ENCODE measurements at places on chromosomes 1 and 21. TPM values are rescaled to one million over a fixed set of nuclear protein-coding genes. Genes with fewer than 3 reads are reported as not detected.
A peak's percentile ranks its signal among the peaks of the same experiment; 100 is the strongest.

- no peak for DNase-seq
- H3K36me3 ChIP-seq: no peaks in the 10 kb centered on the region
- H3K27me3 ChIP-seq: peaks cover 9% of the 10 kb centered on the region
- H3K27ac ChIP-seq: no peak overlapping the region
- no peaks in the 10 kb centered on the region for H3K4me1 ChIP-seq
Observed at GRCh38 chr1:107378866-107379265, 238.0 kb downstream of the NTNG1 start.

DNA sequence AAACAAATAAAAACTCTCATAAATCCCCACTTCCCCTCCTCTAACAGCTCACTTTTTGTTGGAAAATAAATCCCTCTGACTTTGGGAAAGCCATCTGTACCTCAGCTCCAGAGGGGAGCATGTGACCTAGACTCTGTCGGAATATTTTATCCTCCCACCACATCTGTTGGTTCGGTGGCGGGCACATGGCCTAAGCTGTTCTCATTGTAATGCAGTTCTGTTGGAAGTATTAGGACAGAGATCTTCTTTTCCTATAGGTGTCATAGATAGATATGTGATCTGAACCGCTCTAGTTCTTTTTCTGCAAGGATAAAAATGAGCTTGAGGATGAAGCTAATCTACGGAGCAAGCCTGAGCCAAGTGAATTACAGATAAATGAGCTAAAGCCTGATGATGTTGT is 50.5 kb upstream of the EPS8L3 start:
- H3K36me3 ChIP-seq: peaks cover 4% of the 10 kb centered on the region
- H3K27ac ChIP-seq: no peak overlapping the region
- no peak overlapping the region for H3K4me3 ChIP-seq
- H3K4me1 ChIP-seq: peaks cover 3% of the 10 kb centered on the region
- no peak for DNase-seq

DNA sequence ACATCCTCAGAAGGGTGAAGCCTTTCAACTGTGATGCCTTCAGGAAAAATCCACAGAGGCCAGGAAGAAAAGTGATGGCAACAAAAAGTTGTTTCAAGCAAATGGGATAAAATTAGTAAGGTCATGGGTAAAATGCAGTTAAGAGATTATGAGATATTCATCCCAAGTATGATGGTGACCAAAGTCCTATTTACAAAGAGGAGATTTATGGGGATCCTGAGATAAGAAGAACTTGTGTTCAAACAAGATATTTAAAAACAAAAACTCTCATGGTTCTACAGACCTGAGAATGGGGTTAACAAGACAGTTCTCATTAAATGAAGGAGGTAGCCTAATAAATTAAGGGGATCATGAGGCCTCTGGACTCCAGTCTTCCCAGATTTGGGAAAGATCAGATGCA is 184.4 kb downstream of the FCRL5 start:
- H3K36me3 ChIP-seq: no peaks in the 10 kb centered on the region
- H3K27ac ChIP-seq: no peak overlapping the region
- H3K4me3 ChIP-seq: no peak overlapping the region
- DNase-seq: no peak
- H3K27me3 ChIP-seq: peaks cover 8% of the 10 kb centered on the region
- H3K4me1 ChIP-seq: no peaks in the 10 kb centered on the region

DNA sequence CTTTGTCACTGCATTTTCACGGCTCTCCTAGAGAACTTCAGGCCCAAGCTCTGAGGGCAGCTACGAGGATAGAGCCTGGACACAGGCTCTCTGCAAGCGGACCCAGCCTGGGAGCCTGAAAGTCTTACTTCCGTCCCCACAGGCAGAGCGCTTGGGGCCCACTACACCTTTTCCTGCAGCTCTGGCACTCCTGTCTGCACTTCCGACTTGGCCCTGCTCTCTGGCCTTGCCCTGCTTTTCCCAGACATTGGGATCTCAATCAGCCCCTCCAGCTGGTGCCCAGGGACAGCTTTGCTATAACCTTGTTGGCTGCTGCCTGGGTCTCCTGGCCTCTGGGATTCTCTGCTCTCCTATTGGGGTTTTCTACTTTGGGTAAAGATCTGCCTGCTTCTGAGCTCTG is 27.6 kb downstream of the WNT4 start:
- DNase-seq: no peak
- H3K27ac ChIP-seq: no peak overlapping the region
- H3K27me3 ChIP-seq: no peaks in the 10 kb centered on the region
- H3K4me1 ChIP-seq: no peaks in the 10 kb centered on the region
- peaks cover 4% of the 10 kb centered on the region for H3K36me3 ChIP-seq
- H3K4me3 ChIP-seq: no peak overlapping the region

DNA sequence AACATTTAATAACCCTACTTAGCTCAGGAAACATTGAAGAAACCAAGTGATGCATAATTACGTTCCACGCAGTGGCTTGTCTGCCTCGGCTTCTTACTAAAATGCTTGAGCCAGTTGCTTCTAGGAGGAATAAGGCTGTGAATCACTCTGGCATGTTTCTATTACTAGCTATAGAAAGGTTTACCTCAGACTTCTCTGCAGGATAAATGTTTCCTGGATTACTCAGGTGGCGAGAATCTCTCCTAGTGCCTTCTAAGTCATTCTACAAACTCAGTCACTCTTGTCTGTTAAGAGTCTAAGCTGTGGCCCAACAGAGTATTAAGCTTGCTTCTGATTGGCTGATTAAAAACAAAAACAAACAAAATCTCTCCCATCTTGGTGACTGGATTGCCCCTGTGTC is 92.0 kb upstream of the RALGPS2 start:
- DNase-seq: no peak
- H3K4me3 ChIP-seq: no peak overlapping the region
- no peaks in the 10 kb centered on the region for H3K36me3 ChIP-seq
- H3K27me3 ChIP-seq: peaks cover 2% of the 10 kb centered on the region

The SPRR1A gene
- total RNA-seq: not detected

DNA sequence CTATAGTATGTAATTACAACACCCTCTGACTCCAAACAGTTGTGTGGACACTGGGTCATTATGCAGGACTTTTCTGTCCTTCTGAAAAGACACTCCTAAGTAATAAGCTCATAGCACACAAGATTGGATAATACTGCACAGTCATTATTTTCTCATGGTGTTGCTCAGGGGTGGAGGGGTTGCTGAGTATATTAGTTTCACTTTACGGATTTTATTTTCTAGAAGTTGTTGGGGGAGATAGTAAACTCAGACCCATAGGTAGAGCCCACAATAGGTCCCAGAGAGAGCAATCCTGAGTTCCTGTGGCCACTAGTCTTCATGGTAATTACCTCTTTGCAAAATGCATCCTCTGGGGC is 53.4 kb downstream of the DUSP10 start:
- H3K4me3 ChIP-seq: no peak overlapping the region
- H3K4me1 ChIP-seq: peaks cover 11% of the 10 kb centered on the region
- H3K27ac ChIP-seq: no peak overlapping the region
- no peak for DNase-seq
- no peaks in the 10 kb centered on the region for H3K27me3 ChIP-seq
- H3K36me3 ChIP-seq: no peaks in the 10 kb centered on the region

- no peak overlapping the region for H3K4me3 ChIP-seq
- no peaks in the 10 kb centered on the region for H3K27me3 ChIP-seq
- no peak overlapping the region for H3K27ac ChIP-seq
Observed at GRCh38 chr1:53391982-53392381, 64.1 kb upstream of the LRP8 start.

The LAMC2 gene
- total RNA-seq: not detected

DNA sequence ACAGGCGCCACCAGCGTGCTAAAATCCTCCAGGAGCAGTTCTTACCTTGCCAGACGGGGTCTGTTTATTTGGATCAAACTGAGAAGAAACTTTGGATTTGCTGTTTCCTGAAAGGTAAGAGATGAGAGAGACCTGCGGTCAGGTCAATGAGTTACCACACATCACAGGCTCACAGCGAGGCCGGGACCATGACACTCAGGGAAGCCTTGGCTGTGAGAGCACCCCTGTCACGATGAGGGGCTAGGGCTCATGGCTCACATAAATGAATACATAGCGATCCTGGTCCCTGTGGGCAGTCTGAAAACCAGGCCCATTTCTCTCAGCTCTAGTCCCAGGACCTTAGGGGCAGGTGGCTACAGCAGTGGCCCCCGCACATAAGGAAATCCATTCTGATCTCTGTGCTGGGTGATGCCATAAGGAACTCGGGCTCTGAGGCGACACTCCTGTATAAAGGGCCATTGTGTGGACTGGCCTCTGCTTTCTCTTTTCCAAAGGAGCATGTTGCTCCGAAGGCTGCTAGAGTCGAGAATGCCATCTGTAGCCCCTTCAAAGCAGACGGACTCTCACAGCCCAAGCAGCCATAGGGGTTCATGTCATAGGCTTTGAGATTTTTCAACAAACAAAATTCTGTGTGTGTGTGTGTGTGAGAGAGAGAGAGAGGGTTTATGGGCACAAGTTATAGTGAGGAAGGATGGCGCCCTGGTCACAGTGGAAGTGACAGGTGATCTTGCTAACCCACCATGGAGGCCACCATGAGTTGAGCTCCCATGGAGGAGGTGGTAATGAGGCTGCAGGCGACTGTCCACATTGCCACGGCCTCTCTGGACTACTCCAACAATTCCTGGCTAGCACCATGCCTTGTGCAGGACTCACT is 9.0 kb upstream of the SRM start:
- no peak overlapping the region for H3K4me3 ChIP-seq
- H3K4me1 ChIP-seq: peaks cover 8% of the 10 kb centered on the region
- H3K27me3 ChIP-seq: no peaks in the 10 kb centered on the region

The LAMC1 gene
- total RNA-seq: 0.42 TPM

DNA sequence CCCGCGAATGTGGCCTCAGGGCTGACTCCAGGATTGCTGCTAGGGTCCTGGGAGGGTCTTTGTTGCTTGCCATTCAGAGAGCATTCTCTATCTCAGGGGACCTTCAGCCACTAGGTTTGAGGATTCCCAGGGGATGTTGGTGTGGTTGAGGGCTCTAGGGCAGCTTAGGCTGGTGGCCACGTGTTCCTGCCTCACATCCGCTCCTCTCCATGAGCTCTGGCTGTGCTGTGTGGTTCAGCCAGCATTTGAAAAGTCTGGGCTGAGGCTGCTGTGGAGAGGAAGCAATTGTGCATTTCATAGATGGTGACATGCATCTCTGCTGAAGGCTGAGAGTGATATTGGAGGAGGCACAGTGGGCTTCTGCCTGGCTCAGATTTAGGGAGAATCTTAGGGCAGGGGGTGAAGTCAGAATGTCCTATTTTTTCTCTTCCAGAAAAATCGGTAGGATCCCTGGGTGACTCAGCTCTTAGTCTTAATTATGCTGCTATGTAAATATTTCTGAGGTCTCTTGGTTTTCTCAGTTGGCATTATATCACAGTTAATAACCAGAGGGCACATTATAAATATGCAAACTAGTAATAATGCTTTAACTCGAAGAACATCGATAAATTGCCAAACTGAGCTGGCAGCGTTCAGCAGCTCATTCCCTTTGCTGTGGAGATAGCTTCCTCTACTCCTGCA is 182.3 kb downstream of the CAMTA1 start:
- no peak overlapping the region for H3K27ac ChIP-seq
- H3K36me3 ChIP-seq: no peaks in the 10 kb centered on the region
- H3K4me3 ChIP-seq: no peak overlapping the region
- no peak for DNase-seq
- peaks cover 45% of the 10 kb centered on the region for H3K27me3 ChIP-seq

DNA sequence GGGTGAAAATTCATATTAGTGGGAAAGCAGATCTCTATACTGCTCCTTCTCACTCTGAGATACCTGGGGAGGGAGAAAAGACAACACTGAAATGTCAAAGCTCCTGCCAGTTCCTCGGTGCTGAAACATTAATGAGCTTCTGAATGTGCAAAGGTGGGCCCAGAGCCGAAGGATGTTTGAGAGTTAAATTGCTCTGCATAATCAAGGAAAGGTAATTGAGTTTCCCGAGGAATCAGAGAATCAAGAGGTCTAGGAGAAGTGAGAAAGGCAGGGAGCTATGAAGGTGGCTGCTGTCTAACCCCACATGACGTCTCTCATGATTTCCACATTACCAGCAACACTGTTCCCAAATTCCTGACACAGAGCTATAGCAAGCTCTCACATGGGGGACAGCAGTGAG is 346.7 kb downstream of the SMYD3 start:
- H3K36me3 ChIP-seq: peaks cover 3% of the 10 kb centered on the region
- H3K4me3 ChIP-seq: no peak overlapping the region
- H3K27ac ChIP-seq: no peak overlapping the region
- no peaks in the 10 kb centered on the region for H3K27me3 ChIP-seq

- no peaks in the 10 kb centered on the region for H3K36me3 ChIP-seq
- H3K27ac ChIP-seq: peak overlapping the region; percentile 83
- H3K4me1 ChIP-seq: peaks cover 53% of the 10 kb centered on the region
- no peaks in the 10 kb centered on the region for H3K27me3 ChIP-seq
- peak; percentile 66 for DNase-seq
Observed at GRCh38 chr1:31957701-31958674, 19.8 kb upstream of the PTP4A2 start.

The USH2A gene
- total RNA-seq: not detected

The EFNA1 gene
- 0.49 TPM for total RNA-seq

DNA sequence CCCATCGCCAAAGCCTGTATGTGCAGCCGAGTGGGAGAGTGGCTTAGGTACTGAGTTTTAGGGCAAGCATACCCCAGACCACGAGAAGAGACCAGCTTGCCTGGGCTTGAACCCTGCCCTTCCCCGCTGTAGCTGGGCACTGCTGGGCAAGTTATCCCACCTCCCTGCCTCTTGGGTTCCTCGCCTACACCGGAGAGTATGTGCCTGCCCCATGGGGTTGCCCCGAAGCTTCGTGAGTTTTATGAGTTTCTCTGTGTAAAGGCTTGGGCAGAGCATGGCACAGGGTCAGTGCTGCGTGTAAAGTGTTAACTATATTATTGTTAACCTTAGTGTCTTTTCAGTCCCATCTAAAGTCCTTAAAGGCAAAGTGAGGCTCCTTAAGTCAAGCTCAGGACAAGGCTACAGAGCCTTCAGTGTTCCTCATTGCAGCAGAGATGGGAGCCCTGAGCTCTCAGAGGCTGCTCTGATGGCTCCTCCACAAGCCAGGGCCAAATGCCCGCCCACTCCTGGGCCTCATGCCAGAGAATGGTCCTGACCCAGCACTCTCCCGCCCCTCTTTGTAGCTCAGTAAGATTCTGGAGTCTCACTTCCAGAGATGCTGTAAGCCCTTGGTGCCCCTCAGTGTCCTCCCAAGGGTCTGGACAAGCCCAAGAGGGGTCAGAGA is 37.0 kb upstream of the KCNA10 start:
- no peak overlapping the region for H3K27ac ChIP-seq
- no peaks in the 10 kb centered on the region for H3K36me3 ChIP-seq
- peaks cover 48% of the 10 kb centered on the region for H3K27me3 ChIP-seq
- H3K4me3 ChIP-seq: no peak overlapping the region
- DNase-seq: no peak

The DIO1 gene
- total RNA-seq: not detected

The KANK4 gene
- not detected for total RNA-seq

DNA sequence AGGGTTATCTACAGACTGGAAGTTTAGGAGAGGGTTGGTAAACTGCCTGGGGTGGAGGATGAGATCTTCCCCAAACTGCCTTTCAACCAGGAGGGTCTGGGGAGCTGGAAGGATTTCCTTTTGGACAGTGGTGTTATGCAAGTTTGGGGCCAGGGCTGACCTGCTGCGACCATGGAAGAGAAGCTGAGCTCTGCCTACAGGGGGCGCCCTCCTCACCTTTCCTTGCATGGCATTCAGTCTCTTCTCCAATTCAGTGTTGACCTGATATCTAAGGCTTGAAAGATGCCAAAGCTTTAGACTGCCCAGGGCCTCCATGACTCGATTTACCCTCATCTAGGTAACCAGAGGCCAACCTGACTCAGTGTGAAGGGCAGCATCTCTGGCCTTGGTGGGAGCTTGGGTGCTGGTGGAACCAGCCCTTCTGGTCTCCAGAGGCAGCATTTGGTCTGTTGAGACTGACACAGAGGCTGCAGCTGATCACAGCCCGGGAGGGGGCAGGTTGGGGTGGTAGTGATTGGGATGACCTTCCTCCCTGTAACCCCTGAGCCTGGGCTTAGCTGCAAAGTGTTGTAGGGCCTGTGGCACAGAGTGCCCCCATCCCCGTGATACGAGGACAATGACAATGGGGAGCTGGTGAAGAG is 170.0 kb downstream of the GRIK3 start:
- H3K4me1 ChIP-seq: no peaks in the 10 kb centered on the region
- DNase-seq: peak; percentile 10
- H3K36me3 ChIP-seq: no peaks in the 10 kb centered on the region
